HL-60 (cell line): ENCODE measurements at places on chromosomes 2 and 18.
A peak's percentile ranks its signal among the peaks of the same experiment; 100 is the strongest.

DNA sequence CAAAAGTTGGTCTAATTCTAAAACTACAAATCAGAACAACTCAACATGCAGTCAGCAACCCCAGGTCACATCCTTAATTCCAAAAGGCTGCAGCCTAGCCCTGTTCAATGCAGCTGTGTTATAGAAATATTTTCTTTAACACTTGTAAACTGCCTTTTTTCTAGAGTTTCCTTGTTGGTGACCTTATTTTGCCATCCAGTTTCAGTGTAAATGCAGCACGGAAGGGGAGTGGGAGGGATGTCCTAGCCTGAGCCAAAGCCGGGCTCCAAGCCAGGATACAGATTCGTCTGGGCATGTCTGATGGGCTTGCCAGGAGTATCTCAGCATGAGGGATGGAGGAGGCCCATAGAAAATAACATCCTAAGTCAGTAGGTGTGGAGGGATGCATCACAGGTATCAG, 17.7 kb upstream of the SP3 start:
- no peak for DNase-seq

DNA sequence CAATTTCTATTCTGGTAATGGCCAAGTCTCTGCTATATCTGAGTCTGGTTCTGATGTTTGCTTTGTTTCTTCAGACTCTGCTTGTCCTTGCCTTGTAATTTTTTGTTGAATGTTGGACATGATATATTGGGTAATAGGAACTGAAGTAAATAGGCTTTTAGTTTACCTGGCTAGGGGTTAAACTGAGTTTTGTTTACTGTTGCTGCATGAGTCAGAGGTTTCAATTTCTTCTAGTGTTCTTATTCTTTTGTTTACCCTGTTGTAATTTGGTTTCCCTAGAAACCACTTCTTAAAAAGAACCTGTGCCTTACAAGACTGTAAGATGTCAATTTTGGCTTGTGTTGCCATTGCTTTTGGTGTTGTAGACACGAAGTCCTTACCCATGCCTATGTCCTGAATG, 285.0 kb upstream of the KCNH7 start:
- no peak for DNase-seq

DNA sequence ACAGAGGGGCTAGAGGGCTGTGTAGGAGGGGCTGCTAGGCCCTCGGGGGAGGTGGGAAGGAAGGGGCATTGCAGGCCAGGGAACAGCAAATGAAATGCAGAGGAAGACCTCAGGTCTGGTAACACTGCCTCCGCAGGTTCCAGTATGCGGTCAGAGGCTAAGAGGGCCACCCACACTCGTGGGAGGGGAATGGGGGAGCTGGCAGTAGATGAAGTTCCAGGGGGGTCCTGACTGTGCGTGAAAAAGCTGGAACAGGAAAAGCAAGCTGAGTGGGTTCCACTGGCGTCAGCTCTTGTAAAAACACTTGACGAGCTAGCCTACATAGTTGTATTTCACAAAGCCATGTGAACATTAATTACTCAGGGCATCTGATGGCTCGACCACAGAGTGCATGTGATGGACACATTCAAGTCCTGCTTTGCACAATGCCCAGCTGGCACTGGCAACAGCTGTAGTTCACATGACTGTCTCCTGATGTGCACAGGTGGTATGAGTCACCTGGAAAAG, 29.0 kb upstream of the PTPN4 start:
- no peak for DNase-seq

DNA sequence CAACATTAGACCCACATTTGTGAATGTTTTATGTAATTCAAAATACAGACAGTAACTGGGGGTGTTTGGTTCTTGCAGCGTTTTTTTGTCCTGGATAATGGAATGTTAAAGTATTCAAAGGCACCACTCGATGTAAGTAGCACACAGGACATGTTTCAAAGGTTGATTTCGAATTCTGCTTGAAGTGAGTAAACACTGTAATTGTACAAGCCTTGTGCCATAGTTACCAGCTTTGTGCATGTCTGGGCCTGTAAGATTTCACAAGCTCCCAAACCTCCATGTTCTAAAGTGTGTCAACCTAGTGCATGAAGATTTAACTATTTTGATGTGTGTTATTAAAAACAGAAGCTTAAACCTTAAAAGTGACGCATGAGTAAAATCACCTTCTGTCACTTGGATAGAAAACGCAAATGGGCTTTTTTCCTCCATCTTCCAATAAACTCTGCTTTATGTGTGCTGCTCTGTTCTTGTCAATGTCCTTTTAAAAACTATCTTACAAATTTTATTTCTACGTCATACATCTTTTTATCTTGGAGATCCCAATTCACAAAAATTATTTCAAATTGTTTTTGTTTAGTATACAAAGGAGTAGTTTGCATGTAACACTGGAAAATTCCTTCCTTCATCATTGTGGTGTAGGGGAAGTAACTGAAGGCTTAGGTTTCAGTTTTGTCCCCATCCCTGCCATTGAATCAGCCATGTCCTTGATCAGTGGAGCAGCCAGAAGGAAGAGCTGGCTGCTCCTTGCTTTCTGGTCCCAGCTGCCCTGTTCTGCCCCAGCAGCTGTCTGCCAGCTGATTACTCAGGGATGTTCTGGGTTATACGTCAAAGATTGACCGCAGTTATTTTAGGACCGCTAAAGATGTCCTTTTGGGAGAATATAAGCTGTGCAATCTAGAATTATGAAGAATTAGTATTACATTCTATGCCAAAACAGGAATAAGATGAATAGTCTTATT, 119.2 kb downstream of the PRKRA start:
- DNase-seq: no peak

DNA sequence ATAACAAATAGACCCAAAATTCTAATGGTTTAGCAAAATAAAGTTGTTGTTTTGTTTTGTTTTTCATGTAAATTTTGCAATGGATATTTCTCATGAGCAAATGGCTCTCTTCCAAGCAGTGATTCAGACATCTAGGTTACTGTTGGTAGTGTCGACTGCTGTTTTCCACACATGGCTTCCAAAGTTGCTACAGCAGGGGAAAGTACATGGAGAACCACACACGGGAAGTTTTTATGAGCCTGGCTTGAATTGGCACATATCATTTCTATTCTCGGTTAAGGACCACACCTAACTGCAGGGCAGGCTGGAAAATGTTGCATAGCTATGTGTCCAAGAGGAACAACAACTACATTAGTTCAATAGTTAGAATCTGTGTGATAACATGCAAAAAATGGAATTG, 262.1 kb downstream of the GALNT13 start:
- DNase-seq: no peak

DNA sequence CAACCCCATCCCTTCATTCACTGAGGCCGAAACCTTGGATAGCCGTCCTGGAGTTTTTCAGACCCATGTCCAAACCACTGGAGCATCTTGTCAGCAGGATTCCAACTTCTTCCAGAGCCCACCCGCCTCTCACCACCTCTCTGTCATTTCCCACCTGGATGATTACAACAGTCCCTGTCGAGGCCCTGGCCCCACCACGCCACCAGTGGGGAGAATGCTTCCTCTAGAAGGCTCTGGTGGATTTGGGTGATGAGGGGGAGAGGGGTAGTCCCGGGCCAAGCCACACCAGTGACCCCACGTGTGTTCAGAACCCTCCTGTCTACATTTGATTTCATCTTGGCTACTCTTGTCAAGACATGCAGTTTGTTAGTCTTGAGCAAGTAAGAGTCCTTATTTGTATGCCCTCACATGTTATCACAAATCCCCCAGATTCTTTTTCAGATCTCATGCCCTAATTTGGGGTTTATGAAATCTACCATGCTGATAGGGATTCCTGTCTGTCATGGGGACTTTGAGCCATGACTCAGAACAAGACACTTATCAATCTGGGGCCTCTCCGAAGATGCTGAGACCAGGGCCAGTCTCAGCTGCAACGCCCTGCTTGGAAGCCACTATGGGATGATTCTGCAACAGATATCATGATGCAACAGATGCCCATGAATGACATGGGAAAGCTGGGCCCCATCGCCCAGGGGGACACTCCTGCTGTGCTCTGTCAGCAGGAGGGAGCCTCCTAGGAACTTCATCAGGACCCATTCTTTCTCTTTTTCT, 186.1 kb downstream of the ZFP36L2 start:
- DNase-seq: no peak

DNA sequence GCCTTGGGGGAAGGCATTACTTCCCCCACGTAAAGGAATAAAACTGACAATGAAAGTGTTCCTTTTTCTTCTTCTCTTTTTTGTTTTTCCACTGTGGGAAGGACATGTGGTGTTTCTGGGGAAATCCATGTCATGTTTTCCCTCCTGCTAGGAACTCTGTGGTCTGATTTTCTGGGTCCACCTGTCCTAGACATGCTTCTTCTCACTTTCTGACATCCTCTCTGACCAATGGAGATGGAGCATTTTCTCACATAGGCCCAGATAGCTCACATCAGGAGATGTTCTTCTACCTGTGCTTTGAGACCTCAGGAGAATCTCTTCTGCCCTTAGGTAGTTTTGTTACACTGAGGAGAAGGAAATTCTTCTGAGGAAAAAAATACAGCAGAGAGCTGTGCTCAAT, 252.0 kb upstream of the SIX3 start:
- no peak for DNase-seq

DNA sequence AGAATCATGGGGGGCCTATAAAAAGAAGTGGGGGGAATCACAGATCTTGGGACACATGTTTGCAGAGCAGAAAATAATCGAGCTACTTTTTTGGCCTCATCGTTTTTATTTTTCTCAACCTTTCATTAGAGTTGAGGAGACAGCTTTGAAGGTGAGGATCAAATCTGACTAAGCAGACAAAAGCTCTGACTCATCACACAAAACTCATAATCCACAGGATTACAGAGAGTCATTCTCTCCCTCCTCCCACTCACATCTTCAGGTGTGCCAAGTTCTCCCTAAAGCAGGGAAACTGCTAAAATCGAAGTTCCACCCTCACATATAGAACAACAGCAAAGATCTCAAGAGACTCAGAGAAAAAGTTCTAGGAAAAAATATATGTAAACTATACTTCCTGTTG, 15.6 kb downstream of the BAZ2B start:
- DNase-seq: no peak

- DNase-seq: peak; percentile 1
Observed at GRCh38 chr2:237201461-237202287, 116.0 kb downstream of the COPS8 start.

DNA sequence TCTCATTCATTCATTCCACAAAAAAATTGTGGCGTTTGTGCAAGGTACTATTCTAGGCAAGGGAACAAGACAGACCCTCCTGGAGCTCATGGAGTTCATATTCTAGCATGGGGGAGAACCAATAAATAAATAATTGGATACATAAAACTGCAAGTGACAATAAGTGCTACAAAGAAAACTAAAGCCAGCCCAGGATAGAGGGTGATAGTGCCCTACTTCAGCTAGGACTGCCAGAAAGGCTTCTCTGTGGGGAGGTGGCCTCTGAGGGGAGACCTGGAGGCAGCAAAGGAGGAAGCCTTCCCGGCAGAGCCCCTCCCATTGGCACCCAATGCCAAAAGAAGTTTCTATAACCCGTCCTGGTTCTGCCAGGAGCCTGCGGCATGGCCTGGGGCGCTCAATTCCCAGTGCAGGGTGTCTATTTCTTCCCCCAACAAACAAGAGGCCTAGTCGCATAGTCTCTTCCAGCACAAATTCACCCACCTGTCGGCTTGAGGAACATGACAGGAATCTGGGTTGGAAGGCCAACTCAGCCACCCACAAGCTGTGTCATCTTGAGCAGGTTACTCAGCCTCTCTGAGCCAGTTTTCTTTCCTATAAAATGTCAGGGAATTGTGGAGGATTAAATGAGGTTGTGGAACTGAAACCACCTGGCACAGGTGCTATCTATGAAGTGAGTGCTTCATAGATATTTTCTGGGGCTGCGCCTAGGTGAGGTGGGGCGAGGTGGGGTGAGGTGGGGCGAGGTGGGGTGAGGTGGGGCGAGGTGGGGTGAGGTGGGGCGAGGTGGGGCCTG, 94.3 kb downstream of the ZFP36L2 start:
- DNase-seq: no peak

GRCh38 chr2:41930807-41931566, 116.8 kb upstream of the PKDCC start:
- no peak for DNase-seq

DNA sequence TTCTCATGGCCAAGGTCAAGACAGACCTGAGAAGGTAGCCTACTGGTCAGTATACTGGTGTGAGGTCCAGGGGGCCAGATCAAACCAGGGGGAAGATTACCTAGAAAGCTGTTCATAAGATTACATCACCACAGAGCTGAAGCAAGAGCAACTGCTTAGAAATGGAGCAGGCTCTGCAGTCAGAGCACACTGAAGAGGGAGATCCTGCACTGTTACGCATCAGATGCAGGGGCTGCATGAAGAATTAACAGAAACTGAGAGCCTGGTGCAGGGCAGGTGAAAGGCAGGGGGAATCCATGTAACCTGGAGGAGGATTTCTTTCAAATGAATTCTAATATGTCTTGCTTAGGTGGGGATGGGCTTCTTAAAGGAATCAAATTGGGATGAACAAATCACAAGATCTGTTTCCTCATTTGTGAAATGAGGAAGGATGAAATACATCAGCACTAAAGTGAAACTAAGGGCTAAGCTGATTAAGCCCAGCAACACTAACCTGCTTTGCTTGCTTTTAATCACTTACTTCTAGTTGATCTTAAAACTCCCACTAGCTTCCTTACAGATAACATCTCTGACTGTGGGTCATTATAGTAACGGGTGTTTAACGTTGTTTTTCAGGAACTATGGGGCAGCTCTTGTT, 74.3 kb upstream of the ADAM23 start:
- no peak for DNase-seq

DNA sequence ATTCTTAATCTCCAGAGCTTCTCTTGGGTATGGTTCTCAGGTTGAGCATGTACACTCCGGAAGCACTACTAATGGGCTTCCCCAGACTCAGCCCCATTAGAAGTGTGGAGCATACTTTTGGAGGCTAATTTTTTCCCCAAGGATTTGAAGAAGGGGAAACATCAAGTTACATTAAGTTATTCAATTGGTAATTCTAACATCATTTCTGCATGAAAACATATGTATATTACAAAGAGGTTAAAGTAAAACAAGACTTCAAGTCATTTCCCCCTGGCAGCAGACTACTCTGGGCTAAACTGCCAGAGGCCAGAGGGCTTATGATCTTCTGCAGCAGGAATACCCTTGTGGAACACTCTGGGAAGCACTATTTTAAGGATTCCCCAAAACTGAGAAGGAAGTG, 227.7 kb upstream of the STK17B start:
- DNase-seq: no peak

DNA sequence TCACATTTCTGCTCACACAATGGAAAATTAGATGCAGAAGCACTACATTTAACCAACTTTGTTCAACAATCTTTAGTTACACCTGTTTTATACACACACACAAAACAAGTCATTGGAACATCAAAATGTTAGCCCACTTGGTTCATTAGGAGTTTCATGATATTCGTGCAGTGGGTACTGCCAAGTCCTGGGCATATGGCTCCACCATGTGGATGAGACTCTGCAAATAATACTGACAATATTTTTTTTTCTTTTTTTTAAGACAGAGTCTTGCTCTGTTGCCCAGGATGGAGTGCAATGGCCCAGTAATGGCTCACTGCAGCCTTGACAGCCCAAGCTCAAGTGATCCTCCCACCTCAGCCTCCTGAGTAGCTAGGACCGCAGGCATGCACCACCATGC, 34.5 kb upstream of the GRB14 start:
- no peak for DNase-seq

DNA sequence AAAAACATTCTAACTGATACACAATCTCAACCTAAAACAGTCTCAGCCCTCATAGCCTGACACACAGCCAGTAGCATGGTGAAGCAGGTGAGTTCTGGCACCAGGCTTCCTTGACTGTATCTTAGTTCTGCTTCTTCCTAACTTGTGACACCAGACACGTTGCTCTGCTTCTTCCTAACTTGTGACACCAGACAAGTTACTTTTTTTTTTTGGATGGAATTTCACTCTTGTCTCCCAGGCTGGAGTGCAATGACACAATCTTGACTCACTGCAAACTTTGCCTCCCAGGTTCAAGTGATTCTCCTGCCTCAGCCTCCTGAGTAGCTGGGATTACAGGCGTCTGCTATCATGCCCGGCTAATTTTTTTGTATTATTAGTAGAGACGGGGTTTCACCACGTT, 6.7 kb upstream of the ATG16L1 start:
- DNase-seq: no peak
